NCI-H1436 (cell line): ENCODE measurements at places on chromosomes 2 and 18.

DNA sequence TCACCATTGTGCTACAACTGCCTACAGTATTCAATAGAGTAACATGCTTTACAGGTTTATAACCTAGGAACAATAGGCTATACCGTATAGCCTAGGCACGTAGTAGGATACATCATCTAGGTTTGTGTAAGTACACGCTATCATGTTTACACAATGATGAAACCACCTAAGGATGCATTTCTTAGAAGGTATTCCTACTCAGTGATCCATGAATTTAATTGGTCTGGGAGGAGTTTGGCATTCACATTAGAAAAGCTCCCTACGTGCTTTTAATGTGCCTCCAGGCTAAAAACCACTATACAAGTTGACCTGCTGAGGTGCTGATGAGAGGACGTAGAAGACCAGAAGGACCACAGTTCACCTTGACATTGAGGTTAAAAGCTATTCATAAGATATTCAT, 154.5 kb upstream of the LRRTM1 start:
- DNase-seq = no peak

- no peak for DNase-seq
Observed at GRCh38 chr2:38237311-38237710, 139.8 kb downstream of the ATL2 start.

DNA sequence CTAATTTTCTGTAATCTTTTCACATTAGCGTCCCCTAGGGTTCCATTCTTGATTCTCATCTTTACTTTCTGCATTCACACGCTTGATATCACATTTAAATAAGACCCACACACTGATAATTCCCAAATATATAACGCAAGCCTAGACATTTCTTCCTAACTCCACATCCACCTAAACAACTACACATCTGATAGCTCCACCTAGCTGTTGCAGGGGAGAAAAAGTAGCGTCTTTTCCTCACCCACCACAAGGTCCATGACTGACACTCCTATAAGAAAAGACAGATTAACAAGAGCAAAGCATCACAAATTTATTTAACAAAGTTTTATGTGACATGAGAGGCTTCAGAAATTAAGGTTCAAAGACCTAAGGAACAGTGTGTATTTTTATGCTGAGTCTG, 862.2 kb upstream of the DDX18 start:
- no peak for DNase-seq

DNA sequence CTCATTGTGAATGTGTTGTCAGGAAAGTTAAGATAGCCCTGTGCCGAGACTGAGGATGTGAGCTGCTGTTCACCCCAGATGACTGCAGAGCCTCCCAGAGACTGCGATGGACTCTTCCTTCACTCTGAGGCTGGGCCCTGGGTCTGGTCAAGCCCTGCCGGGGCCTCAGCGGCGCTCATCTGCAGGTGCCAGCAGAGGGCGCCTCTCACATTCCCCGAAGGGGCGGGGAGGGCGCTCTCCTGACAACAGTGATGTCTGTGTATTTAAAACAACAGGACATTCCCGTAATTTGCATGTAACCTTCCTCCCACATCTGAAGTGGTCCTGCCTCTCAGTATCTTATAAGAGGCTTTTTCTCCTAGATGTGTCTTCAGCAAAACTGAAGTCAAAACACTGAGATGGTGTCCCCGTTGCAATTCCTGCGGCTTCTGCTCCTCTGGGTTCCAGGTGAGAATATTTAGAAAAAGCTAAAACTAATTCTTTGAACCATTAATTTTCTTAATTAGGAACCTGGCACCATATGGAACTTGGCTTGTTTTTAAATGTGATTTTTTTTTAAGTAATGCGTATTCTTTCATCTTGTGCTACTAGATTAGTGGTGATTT, 1377.9 kb downstream of the RPIA start:
- no peak for DNase-seq

GRCh38 chr2:239706367-239706766, 305.5 kb upstream of the HDAC4 start:
- DNase-seq = no peak
